Stimulated activated CD4-positive, alpha-beta T cell treated with anti-CD3 and anti-CD28 coated beads, Interleukin-1b, Interleukin-23, amount 100 ng/mL, for 1 hour (primary cell): ENCODE measurements at places on chromosomes 7 and 10.
A peak's percentile ranks its signal among the peaks of the same experiment; 100 is the strongest.

GRCh38 chr7:112195717-112196116 is 10.5 kb downstream of the DOCK4 start:
- no peak for DNase-seq

DNA sequence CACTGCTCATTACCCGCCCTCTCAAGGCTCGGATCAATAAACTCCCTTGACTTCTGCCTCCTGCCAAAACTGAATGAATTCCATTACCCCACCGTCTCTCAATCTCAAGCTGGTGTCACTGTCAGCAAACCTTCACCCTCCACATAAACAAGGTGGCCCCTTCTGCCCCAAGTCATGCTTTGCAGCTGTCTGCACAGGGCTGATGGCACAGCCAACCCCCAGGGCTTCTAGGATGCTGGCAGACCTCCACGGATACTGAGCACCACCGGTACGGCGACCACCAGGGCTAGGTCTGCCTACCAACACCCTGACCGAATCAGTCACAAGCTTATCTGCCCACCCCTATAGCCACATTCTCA is 46.1 kb downstream of the PARD3 start:
- DNase-seq, result no peak

- DNase-seq, result no peak
These were observed 11.3 kb downstream of the PPP1R3C start for GRCh38 chr10:91621483-91622113.

DNA sequence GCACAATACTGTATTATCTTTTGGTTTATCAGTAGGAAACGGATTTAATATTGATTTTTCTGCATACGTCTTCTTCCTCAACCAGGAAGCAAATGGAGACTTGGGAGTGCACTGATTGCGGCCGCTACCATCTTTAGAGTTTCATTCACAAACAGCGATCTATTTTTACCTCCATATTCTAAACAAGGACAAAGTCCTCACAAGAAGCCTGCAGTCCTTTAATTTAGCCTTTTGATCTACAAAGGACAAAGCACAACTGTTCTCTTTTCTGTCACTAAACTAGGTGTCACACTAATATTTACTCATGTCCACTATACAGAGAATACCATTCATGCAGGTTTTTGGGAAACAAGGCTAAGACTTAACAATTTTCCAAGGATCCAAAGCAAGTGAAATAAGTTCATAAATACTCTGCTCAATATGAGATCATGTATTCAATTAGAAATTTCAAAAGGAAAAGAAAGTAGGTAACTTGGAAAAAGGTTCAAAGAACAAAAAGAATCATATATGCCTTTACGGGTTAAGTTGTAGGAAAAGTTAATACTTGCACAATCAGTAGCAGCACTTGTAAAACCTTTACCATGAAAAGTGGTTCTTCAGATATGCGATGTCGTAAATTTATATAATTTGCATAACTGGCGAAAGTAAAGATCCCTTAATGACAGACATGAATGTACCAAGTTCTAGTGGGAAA is 92.1 kb downstream of the UPF2 start:
- DNase-seq, result no peak

- DNase-seq, result peak; percentile 43
These were observed 59.2 kb downstream of the CDHR3 start for GRCh38 chr7:106022193-106022821.

DNA sequence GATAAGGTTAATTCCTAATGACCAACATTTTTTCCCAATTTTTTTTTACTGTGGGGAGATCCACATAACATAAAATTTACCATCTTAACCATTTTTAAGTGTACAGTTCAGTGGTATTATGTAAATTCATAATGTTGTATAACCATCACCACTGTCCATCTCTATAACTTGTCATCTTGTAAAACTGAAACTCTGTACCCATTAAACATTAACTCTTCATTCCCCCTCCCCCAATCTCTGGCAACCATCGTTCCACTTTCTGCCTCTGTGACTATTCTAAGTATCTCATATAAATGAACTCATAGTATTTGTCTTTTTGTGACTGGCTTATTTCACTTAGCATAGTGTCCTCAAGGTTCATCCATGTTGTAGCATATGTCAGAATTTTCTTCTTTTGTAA is 46.0 kb upstream of the HPS1 start:
- DNase-seq, result no peak

- DNase-seq, result no peak
These were observed 66.8 kb upstream of the NEBL start for GRCh38 chr10:20963721-20964595.

DNA sequence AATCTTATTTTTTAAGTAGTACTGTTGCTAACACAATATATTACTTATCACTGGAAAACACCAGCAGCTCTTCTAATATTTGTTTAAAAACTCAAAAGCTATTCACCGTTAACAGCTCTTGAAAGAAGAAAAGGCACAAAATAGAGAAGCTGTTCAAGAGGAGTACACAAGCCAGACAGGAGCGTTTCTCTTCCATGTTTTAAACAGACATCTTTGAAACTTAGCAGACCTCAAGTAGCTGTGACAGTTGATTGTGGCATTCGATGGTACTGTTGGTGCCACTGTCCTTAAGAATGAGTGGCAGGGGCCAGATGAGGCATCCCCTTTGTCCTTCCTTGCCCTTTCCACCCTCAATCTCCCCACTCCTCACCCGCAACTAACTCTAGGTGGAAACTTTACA is 81.6 kb upstream of the PRR15 start:
- no peak for DNase-seq

DNA sequence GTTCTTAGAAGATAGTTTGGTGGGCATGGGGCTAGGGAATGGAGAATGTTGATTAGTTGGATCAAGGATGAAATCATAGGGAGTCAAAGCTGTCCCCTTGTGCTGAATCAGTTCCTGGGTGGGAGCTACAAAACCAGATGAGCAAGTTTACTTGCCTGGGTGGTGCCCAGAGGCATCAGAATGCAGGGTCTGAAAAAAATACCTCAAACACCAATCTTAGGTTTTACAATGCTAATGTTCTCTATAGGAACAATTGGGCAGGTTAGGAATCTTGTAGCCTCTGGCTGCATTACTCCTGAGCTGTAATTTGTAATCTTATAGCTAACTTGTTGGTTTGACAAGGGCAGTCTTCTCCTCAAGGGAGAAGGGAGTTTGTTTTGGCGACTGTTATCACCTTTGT is 34.4 kb downstream of the LHFPL3 start:
- DNase-seq, result no peak

DNA sequence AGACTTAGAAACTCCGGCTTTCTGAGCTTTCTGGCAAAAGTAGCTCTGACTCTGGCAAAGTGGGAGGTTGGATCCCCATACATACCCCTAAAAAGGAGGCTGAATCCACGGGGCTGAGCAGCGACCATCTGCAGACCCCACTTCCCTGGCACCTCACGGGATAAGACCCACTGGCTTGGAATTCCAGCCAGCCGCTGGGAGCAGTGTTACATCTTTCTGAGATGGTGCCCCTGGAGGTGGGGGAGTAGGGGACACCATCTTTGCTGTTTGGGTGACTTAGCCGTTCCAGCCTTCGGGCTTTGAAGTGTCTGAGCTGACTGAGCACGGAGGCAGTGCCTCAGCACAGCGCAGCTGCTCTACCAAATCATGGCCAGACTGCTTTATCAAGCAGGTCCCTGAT is 45.0 kb upstream of the GRM3 start:
- DNase-seq, result no peak

DNA sequence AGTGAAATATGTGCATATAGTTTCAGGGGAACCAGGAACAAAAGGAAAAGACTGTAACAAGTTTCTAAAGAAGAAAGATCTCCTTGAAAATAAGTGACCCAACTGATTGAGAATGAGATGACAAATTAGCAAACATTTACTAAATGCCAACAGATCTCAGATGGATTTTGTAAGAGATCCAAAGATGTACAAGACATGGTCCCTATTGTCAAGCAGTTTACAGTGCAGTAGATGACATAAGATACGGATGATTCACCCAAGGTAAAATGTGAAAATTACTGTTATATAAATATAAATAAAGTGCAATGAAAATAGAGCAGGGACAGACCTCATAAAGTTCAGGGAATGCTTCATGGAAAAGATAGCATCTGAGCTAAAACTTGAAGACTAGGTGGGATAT is 121.5 kb upstream of the FZD1 start:
- DNase-seq, result no peak

GRCh38 chr10:74738985-74739567 is 87.3 kb upstream of the KAT6B start:
- DNase-seq, result no peak

GRCh38 chr7:18206331-18206730 is 178.7 kb upstream of the PRPS1L1 start:
- DNase-seq, result no peak

- no peak for DNase-seq
These were observed at the start of gene CDHR3 for GRCh38 chr7:105963038-105963667. CDHR3 (plus strand) TSS chr7:105963264; CDS start chr7:105963319, 55 bp downstream.

GRCh38 chr10:17563452-17563851 is 53.7 kb downstream of the HACD1 start:
- no peak for DNase-seq

DNA sequence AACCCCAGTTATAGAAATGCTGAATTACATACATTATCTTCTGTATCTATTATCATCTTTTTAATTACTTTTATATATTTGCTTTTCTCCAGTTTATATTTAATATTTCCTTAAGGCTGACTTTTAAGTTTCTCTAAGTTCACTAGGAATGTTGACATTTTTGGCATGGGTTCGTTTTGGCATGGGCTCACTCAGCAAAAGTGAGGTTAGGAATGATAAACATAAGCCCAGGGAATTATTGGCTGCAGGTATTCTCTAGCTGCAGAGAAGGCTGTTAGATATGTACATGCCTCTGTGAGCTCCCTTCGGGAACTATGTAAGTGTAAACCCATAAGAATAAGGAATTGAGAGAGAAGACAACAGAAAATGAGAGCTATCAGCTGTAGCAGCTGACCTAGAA is 63.6 kb upstream of the RAB18 start:
- DNase-seq, result no peak

DNA sequence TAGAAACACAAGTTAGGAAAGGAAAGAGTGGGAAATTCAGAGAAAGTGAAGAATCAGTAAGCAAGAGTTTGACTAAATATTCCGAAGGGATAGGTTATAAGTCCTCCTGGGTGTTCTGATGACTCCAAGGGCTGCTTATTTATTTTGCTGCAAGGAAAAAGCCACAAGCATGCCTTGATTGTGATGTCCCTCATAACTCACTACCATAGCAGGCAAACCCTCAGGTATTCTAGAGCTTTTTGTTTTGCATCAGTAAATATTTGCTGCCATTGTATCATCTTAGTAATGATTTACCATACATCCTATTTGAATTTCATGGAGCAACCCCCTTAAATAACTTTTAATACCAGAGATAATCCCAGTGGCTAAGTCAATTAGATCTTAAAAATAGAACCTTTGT is 688.1 kb downstream of the SUGCT start:
- no peak for DNase-seq

DNA sequence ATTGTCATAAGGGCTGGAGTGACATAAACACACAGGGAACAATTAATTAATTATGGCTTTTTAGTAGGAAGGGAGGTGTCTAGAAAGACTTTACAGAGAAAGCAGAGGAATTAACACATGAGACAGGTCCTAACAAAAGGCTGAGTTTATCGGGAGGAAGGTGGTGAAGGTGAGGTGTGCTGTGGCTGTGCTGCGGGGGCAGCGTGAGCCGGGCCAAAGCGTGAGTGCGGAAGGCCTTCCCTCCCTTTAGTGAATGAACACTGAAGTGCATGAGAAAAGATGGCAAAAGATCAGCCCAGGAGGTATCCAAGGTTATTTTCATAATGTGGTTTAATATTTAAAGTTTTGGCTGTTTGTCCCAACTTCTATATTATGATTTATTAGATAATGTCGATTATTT is 243.4 kb upstream of the PLXNA4 start:
- no peak for DNase-seq

- no peak for DNase-seq
These were observed 34.7 kb downstream of the MET start for GRCh38 chr7:116706668-116707126.

DNA sequence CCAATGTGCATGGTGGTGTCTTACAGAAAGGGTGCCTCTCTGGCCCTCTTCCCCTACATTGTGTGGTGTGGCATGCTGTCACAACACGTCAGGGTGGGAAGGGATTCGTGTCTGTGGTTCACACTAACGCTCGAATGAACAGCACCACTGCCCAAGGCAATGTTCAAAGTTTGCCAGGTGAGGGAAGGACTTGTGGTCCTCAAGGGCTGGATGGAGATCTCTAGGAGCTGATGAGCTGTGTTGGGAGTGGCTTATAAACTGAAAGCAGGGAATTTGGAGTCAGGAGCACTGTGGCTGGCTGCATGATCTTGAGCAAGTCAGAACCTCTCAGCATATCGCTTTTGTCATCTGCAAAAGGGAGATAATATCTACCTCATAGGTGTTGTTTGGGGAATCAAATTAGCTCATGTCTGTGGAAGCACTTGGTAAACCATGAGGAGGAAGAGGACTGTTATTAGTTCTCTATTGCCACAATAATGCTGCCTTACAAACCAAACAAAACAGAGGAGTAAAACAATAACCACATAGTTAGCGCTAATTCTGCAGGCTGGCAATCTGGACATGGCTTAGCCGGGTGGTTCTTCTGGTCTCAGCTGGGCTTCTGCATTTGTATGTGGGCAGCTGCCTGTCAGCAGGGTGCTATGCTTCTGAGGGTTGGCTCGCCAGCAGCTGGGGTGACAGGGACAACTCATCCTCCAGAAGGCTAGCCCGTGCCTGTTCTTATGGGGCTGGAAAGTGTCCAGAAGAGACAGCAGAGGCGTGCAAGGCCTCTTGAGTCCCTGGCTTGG is 22.9 kb upstream of the C10orf105 start:
- DNase-seq, result no peak

DNA sequence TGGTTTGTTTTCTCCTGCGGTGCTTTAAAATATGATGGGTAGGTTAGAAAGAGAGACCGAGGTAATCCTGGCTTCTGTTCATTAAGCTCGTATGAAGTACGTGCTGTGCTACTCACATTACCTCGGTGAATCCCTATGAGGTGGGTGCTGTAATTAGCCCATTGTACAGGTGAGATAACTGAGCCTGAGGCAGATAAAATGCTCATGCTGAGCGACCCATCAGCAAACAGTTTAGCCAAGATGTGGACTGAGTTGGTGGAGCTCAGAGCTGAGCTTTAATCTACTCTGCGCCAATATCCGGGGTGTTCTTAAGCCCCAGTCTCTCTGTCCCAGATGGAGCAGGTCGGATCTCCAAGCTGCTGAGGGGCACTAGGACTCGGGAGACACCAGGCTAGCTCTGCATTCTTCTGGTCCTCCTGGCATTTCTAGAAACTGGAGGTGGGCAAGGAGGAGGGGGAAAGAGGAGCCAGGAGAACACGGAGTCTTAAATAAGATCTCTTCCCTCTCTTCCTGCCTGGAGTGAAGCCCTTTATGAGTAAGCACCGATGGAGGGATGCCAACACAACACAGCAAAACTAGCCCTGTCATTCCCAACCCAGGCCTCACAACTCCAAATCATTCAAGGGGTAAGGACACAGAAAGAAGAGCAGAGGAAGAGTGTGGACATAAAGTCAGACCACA is 458.5 kb downstream of the KCNMA1 start:
- DNase-seq, result no peak
